Osteoblast (primary cell): ENCODE measurements at places on chromosomes 4 and X.

GRCh38 chrX:67044866-67045265, 406.0 kb upstream of the EDA2R start:
- no peak overlapping the region for H3K4me3 ChIP-seq
- H3K27ac ChIP-seq = no peak overlapping the region
- no peaks in the 10 kb centered on the region for H3K27me3 ChIP-seq
- no peak for DNase-seq

GRCh38 chrX:3066555-3066954, 25.3 kb downstream of the ARSF start:
- no peaks in the 10 kb centered on the region for H3K27me3 ChIP-seq
- H3K36me3 ChIP-seq = no peaks in the 10 kb centered on the region
- H3K4me3 ChIP-seq = no peak overlapping the region
- no peaks in the 10 kb centered on the region for H3K4me1 ChIP-seq
- H3K27ac ChIP-seq = no peak overlapping the region

DNA sequence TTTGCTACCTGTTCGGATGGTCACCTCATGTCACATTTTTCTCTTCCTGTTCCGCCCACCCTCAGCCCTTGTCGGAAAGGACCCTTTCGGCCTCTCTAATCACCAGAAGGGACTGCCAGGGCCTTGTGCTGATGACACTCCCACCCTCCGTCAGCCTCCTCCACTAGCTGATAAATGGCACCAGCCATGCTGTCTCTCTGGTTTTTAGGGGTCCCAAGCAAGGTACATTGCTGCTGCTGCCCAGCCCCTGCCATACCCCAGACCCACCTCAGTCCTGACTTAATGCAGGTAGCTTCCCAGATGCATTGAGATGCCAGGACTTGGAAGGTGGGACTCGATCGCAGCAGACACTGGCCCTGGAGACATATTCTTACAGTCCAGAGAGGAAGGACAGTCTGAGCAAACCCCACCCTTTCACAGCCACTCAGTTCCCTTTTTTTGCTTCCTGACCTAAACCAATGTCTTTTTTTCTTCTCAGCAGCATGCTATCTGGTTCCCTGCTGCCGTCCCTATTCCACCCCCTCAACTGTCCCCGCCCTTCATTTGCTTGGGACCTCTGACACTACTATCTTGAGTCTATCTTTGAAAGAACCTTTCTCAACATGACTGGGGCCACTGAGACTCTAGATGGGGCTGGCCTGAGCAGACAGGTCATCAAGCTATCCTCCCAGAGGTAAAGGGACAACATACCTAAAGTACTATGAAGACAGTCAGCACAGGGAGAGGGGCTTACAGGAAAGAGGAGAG, at the start of gene BTK:
Gene BTK, minus strand, starts transcription at position 397 of the 747 bp plus-strand sequence. CDS start 10,907 bp downstream, outside the sequence.
- H3K27me3 ChIP-seq = peaks cover 16% of the 10 kb centered on the region
- no peak within 1 kb of the TSS for H3K4me3 ChIP-seq
- H3K36me3 ChIP-seq = no peaks in the 10 kb centered on the region
- peak; percentile 64 for DNase-seq
- no peak within 1 kb of the TSS for H3K27ac ChIP-seq

GRCh38 chrX:44227991-44228390, 115.5 kb downstream of the EFHC2 start:
- H3K27ac ChIP-seq = no peak overlapping the region
- DNase-seq = no peak
- H3K27me3 ChIP-seq = peaks cover 8% of the 10 kb centered on the region
- no peaks in the 10 kb centered on the region for H3K36me3 ChIP-seq

DNA sequence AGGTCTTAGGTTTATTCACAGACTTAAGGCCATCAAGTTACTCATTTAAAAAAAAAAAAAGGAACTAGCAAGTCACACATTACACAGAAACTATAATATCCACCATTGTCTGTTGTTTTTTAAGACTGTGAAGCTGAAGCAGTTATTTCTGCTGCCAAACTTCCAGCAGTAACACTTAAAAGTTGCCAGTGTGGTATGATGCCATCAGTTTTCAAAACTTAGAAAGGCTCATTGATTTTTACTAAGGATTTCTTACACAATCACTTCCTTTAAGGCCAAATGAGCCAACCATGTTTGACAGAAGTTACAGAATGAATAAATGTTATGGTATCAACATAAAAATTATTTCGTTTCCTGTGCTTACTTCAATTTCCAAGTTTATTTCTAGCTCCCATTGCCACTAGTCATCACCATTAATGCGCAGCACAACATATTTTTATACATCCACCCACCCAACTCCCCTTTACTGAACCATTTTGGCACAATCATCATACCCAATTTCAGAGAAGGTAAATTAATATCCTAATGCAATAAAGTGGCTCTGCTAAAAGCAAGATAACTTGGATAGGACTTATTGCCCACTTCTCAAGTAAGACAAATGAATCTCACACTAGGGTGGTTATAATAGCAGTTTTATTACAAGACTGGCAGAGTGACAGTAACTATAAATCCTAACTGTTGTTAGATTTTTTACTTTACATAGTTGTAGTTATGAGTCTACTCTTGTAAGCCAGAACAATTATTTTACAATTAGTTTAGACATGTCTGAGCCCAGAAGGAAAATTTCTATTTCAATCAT, 13.1 kb downstream of the PDGFC start:
- peak overlapping the region; percentile 55 for H3K27ac ChIP-seq
- peaks cover 57% of the 10 kb centered on the region for H3K4me1 ChIP-seq
- peaks cover 9% of the 10 kb centered on the region for H3K36me3 ChIP-seq
- no peaks in the 10 kb centered on the region for H3K27me3 ChIP-seq
- DNase-seq = no peak
- no peak overlapping the region for H3K4me3 ChIP-seq

DNA sequence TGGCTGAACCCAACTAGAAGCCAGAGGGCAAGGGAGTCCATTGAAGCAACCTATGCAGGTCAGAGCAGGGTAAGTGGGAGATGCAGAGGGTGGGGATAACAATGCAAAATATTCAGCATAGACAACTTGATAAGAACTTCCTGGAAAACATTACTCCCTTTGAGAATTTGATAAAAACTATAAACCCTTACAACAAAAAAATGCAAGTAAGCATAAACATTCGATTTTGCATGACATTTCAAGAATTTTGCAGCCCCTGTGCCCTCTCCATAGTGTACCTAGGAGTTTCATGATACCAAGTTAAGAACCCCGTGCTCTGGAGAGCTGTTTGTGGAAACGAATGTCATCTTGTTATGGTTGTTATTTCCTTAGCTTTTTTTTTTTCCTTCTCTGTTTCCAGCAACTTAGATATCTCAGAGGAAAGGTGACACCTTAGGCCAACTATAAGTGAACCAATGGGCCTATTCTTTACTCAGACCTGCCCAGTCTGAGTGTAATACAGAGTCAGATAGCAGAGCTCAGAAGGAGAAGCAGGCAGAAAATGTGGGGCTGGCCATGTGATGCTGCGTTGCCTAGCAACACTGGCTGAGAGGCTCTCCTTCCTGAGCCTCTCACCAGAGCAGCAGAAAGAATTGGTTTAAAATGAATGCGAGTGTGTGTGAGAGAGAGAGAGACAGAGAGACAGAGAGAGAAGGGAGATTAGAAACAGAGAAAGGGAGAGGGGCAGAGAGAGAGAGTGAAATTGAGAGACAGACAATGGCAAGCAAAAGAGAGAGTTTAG, 36.7 kb upstream of the GABRQ start:
- H3K4me1 ChIP-seq = no peaks in the 10 kb centered on the region
- no peak for DNase-seq
- H3K27ac ChIP-seq = no peak overlapping the region
- no peak overlapping the region for H3K4me3 ChIP-seq
- H3K27me3 ChIP-seq = no peaks in the 10 kb centered on the region
- no peaks in the 10 kb centered on the region for H3K36me3 ChIP-seq

GRCh38 chrX:45157647-45158046, 43.0 kb downstream of the DIPK2B start:
- H3K27ac ChIP-seq = no peak overlapping the region
- H3K36me3 ChIP-seq = no peaks in the 10 kb centered on the region
- no peak for DNase-seq
- no peak overlapping the region for H3K4me3 ChIP-seq
- peaks cover 15% of the 10 kb centered on the region for H3K27me3 ChIP-seq

DNA sequence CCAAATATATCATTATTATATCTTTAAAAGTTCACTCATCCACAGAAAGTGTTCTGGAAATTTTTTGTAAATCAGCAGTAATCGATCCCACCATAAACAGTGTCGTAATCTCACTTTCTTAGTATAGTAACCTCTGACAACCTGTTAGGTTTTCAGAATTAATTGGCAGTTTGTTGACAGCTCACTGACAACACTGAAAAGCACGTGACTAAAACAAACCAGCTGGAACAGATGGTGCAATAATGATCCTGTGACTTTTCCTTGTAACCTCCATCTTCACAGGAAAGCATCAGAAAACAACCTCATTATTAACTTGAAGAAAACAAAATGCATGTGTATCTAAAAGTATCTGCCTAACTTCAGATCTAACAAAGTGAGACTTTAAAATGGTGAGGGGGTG, 48.5 kb downstream of the FSTL5 start:
- H3K36me3 ChIP-seq = no peaks in the 10 kb centered on the region
- H3K27me3 ChIP-seq = no peaks in the 10 kb centered on the region
- no peak overlapping the region for H3K27ac ChIP-seq

DNA sequence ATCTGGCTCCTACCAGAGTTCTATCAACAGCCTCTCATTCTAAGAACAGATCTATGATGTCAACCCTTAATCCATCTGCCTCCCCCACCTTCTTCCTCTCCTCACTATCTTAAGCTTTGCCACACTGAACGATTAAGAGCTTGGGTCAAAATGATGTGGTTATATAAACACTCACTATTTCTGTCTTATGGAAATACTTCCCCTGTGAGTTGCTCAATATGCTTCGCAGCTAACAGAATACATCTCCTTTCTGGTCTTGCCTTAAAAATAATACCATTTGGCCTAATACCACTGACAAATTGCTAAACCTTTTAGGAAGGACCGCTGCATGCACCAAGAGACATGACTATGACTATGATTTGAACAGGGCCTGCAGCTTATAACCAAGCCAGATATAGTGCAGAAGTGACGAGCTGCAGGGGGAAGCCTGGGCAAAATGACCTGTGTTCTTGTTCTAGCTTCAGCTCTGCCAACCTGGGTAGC, 130.9 kb downstream of the RNF150 start:
- peaks cover 15% of the 10 kb centered on the region for H3K4me1 ChIP-seq
- H3K27ac ChIP-seq = peak overlapping the region; percentile 9
- H3K36me3 ChIP-seq = no peaks in the 10 kb centered on the region
- H3K4me3 ChIP-seq = no peak overlapping the region
- DNase-seq = no peak

DNA sequence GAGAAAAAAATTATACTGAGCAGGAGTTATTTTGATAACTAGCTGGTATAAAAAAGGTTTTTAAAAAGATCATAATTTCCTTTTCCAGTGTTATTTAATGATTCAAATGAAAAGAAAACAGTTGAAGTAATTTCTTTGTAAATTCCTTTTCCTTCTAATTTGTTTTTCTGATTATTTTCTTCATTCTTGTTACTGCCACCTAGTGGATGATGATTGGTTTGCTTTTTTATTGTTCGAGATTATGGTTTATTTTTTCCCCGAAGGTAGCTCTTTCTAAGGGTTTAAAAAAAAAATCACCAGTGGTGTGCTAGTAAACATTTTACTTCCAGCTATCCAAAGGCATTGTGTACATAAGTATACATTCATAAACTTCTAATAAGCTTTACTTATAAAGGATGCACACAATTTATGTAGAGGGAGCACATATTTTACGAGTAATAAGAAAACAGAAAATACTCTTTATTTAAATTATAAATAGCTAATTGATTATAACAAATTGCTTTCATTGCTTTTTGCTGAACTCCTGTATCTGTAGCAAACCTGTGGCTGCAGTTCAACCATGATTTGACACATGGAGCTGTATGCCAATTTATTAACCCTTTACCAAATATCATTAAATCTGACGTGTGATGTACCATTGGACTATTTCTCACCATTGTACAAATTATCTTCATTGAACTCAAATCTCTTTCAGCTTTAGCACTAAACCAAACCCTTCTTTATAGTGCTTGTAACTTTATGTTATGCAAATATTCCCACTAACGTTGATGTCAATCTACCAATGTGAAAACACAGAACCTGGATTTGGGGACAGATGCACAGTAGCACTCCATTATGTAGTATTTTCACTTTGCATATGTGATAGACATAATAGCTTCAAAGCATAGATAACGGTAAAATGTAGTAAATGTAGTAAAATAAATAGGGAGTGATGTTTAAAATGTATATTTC, 97.8 kb upstream of the ANK2 start:
- H3K27me3 ChIP-seq = peaks cover 4% of the 10 kb centered on the region
- no peaks in the 10 kb centered on the region for H3K36me3 ChIP-seq
- H3K27ac ChIP-seq = no peak overlapping the region
- H3K4me3 ChIP-seq = no peak overlapping the region
- no peaks in the 10 kb centered on the region for H3K4me1 ChIP-seq

GRCh38 chr4:78811034-78811433, 34.9 kb downstream of the BMP2K start:
- H3K36me3 ChIP-seq = no peaks in the 10 kb centered on the region
- H3K27me3 ChIP-seq = no peaks in the 10 kb centered on the region
- no peak overlapping the region for H3K27ac ChIP-seq
- DNase-seq = no peak
